HL-60 (cell line): ENCODE measurements at places on chromosomes 7 and 10.

DNA sequence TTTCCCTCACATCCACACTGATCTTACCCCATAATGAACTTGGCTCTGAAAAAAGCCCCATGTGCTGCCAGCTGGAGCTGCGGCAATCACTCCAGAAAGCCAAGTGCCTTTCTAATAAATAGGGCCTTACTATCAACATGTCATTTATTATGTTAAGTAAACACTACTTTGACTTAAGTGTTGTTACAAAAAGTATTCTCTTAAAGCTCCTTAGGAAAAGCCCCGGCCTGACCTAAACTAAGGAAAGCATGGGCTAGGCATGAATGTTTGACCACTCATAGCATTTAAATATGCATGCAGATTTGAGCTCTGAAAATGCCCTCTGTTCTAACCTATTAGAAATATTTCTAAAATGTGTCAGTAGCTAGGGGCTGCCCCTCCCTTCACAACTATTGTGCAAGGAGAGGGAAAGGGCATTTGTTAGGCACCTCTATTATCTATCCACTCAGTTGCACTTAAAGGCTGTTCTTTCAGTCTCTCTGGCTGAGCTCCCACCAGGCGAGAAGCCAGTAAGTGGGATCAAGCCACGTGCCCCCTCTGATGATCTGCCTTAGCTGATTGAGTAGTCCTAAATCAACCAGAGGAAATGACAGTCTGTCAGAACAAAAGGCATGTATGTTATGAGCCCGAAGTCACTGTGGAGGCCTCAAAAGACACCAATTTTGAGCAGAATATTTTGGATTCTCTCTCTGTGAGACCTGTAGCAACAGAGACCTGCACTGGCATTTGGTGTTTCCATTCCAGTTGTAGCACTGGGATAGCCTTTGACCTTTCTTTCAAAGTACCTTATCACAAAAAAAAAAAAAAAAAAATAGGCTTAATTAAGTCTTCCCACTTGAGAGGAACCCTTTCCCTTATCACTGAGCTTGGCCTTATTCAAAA is 77.1 kb downstream of the ITGB8 start:
- no peak for DNase-seq

- DNase-seq, result no peak
Observed at GRCh38 chr7:6023974-6024435, 7.2 kb upstream of the ANKRD61 start.

DNA sequence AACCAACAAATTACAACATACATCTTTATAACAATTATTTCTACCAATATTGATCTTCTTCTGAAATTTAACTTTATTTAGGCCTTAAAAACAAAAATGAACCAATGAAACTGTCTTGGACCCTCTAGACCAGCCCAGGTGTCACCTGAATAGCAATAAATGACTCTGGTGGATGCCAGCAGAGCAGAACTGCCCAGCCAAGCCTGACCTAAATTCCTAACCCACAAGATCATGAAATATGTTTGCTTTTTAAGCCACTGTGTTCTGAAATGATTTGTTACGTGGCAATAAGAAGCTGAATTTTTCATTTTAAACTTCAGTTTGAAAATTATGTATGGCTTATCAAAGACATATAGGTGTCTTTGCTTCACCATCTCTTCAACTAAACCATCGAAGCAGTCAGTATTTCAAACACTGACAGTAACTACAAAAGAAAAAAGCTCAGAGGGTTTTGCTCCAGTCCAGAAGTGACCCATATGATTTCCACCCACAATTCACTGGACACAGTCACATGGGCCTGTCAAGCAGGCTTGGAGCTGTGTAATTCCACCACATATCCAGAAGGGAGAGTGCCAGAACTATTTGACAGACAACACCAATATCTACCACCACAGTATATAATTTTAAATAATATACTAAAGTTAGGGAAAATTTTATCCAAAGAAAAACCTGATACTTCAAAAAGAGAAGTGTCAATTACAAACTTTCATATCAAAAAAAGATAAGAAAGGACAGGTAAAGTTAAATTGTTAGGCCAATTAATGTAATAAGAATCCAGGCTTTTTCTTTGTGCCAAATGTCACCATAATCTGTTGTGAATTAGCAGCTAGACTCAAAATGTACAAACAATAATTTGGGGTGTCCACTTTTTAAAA is 94.5 kb downstream of the KMT2C start:
- DNase-seq, result no peak

DNA sequence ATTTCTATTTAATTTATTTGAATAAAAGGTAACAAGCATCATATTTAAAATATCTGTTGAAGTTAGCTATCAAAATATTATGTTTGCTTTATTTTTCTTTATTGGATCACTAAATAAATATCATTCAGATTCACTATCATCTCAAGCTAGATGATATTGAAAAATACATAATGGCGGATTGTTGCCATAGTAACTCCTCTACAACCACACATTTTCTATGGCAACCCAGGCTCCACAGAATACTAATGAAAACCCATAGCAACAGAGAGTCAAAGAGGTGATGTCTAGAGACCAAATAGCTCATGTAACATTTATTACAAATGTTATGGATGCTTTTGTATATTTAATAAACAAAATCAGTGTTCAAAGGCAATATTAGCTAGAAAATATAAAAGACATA is 148.9 kb upstream of the CDK1 start:
- DNase-seq, result no peak

- DNase-seq, result no peak
Observed at GRCh38 chr7:121166916-121167315, 161.9 kb upstream of the WNT16 start.

DNA sequence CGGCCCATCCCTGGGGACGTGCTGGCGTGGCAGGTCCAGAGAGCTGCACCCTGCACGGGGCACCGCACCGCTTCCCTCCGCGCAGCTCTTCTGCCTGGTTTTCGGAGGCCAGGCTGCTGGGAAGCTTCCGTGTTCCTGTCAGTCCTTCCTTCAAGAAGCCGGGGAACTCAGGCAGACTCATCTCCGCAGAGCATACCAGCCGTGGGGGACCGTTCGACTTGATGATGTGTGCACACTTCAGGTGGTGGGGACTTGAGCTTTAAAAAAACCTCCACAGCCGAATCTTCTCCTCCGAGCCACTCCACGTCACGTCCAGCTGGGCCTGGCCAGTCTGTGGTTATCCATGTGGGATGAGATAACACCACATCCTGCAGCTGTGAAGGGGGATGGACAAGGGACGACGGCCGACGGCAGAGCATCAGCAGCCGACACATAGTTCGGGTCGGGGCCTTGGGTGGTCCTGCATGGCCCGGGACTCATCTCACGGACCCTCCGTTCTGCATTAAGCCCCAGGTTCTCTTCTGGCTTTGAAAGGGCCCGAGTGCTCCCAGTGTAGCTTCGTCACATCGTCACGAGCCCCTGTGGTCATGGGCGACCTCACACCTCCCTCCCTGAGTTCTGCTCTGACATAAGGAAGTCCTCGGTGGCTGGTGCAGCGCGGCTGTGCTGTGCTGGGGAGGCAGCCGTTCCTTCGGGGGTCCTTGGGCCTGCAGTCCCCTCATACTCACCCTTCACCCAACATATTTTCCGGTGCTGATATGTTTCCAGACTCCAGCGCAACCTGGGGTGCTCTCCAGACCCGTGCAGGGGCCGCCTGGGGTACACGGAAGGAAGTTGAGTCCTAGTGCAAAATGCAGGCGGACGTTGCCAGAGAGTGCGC is 4.5 kb upstream of the BHLHA15 start:
- DNase-seq, result no peak

GRCh38 chr10:84695902-84696301 is 367.5 kb downstream of the CCSER2 start:
- no peak for DNase-seq

DNA sequence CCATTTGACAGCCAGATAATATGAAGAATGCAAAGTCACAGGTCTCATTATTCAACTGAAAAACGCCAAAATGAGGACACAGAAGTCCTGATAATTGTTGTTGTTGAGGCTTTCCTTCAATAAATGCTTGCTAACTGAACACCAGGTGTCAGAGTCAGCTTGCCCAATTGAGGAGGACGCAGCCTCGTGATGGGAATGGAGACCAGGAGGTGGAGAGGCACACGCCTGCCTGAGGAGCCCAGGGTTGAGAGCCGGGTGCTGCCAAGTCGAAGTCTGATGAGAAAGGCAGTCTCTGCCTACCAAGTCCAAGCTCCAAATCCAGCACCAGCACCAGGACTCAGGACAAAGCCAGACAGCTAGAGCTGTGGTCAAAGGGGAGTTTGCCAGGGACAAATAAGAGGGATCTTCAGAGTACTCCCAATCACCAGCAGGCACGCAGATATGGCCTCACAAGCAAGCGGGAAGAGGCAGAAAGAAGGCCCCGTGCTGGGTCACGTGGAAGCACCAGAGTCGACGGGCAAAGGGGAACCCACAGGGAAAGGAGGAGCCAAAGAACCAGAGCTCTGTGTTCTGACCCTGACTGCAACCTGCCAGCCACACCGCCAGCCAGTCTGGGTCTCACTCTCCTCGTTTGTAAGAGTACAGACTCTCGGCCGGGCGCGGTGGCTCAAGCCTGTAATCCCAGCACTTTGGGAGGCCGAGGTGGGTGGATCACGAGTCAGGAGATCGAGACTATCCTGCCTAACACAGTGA is 47.6 kb downstream of the VOPP1 start:
- DNase-seq, result no peak

- DNase-seq, result peak; percentile 72
Observed at GRCh38 chr10:72274730-72275350, 1.1 kb downstream of the DDIT4 start.

DNA sequence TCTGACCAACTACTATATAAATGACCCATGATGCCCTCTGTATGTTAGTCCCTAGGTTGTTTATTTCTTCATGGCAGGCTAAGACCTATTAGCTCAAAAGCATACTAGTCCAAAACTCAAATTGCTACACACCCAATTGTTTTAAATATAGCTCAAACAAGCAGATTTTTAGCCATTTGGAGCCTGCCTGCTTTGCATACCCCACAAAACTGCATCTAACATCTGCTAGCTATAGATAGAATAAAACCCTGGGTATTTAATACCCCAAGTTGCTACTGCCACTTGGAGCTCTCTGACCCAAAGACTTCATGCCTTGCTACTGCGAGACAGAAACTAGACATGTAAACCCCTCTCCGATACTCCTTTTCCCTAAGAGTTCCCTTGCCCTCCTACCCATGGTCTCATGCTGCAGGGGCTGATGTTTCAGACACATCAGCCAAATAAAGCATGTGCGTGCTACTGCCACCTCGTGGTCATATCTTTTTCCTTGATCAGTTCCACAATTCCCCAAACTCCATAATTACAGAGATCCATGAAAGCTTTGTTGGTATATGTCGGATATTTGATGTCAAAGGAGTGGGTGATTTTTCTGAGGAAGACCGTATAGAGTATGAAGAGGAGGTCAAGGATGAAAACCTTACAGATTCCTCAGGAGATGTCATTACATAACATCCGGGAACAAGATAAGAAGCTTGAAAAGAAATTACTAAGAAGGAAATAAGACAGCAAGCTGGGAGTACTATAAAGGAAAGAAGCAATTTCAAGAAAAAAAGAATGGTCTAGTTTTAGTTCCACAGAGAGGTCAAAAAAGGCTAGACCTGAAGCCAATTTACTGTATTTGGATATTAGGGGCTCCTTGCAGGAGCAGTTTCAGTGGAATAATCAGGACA is 386.6 kb downstream of the SH2D4B start:
- peak; percentile 35 for DNase-seq

DNA sequence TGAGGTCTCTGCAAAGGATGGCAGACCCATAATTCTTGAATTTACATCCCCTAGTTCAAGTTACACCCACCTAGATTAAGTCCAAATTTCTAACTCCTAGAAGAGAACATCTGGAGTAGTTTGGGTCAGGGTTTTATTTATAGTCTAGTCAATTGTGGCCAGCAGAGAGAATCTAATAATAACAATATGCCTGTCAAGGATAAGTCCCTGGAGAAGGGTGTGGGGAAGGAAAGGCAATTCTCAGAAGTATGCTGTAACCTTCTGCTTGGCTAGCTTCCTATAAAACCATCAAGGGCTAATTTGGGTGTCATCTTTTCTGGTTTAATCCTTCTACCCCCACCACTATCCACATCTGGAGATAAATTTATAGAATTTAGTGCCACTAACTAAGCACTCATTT is 52.8 kb upstream of the SEMA3E start:
- DNase-seq, result no peak

- no peak for DNase-seq
Observed at GRCh38 chr10:117224881-117225280, 16.0 kb upstream of the SLC18A2 start.
